Stimulated activated CD8-positive, alpha-beta memory T cell treated with anti-CD3 and anti-CD28 coated beads, Interleukin-4, amount 100 ng/mL, for 1 hour (primary cell): ENCODE measurements at places on chromosomes 16 and 17.

DNA sequence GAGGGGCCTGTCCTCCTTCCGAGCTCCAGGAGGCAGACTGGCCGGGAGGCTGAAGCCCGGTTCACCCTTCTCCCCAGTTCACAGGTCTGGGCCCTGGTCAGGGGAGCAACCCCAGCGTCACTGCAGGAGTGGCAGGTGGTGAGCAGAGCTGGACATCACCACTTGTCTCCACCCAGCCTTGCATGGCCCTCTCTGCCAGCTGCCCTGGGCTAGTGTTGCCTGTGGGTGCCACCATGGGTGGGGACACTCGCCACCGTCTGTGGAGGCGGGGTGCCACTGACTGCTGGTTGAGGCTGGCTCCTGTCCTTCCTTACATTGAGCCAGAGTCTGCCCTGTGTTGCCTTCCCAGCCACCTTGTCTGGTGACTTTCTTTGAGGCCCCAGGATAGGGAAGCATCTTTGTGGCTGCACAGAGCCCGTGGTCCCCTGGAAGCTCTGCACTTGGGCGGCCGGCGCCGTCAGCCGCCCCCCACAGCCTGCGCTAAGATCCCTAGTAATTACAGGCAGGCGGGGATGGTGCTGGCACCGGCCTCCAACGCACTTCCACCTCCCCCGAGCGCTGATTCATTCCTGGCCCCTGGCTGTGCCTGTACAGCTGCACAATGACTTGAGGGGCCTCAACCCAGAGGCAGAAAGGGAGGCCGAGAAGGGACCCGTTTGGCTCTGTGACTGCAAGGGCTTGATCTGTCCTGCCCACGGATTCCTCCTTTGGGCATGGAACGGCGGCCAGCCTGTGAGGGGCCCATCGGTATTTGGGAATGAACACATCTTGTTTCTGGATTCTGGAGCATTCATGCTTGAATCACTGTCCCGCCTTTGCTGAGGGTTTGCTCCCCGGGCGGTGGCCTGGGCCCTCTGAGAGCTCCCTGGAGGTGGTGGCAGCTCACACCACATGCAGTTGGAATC lies 5.2 kb downstream of the BAIAP2 start:
- no peak for DNase-seq

- no peak for DNase-seq
Measured at GRCh38 chr16:24493821-24494220, 45.5 kb upstream of the RBBP6 start.

DNA sequence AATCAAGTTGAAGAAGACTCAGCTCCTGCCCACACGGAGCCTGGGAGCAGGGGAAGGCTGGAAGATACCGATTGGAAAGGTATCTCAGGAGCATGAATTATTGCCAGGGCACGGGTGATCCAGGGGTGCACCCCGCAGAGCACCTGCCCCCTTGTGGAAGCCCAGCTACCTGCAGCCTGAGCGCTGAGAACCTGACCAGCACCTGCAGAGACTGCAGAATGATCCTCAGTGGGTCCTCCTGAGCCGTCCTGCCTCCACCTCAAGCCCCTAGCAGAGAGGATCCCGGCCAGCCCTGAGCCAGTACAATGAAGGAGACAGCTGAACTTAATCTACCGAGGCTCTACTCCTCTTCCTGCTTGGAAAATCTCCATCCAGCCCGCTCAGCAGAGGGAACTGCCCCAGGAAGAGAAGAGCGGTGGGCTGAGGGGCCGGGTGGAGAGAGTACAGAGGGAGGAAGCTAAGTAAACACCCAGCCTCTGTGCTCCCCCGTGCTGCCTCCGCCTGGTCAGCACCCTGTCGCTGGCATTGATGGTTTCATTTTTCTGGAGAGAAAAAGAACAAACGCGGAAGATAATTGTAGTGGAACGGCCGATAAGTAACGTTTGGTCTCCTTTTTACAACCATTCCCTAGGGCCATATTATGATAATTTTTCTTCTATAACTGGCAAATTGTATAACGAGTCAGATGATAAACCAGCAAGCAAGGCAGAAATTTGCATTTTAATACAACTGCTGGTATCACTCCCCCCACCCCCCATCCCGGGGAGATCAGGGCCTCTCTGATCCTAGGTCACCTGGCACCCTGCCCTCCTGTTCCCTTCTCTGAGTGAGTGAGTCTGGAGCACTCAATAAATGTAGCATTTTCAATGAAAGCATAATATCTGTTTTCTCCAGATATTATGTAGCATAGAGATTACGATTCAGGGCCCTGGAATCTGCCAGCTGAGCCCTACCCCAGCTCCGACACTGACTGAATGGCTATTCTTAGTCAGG lies 204.5 kb upstream of the RPL38 start:
- DNase-seq: peak; percentile 10

DNA sequence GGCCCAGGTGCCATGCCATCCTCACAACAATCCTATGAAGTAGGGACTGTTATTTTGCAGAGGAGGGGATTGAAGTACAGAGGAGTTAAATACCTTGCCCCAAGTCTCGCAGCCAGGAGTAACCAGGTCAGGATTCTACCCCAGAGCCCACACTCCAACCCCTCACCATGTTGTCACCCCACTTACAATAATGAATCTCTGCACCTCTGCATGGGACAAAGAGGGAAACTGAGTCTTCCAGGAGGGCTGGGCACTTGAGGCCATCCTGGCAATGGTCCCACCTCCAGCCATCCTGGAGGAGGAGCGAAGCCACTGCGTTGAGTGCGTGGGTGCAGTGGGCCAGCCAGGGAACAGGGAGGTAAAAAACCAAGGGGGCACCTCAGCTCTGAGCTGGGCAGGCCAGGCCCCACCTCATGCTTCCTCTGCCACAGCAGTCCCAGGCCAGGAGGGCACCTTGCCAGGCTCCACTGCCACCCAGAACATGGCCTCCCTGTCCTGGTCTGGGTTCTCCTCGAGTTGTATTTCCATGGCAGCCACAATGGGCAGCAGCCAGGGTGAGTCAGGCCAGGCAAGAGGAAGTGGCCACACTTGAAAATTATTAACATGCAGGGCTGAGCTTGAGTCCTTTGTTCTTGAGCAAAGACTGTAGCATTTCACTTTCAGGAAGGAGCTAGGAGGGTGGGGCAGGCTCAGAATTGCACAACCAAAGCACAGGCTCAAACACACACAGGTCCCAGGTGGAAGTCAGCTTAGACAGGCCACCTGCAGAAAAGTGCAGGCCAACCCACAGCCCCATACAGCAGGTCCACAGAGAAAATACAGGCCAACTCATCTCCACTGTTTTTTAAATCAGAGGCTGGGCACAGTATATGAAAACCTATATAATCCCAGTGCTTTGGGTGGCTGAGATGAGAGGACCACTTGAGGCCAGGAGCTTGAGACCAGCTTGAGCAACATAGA lies 52.1 kb downstream of the CUEDC1 start:
- no peak for DNase-seq

DNA sequence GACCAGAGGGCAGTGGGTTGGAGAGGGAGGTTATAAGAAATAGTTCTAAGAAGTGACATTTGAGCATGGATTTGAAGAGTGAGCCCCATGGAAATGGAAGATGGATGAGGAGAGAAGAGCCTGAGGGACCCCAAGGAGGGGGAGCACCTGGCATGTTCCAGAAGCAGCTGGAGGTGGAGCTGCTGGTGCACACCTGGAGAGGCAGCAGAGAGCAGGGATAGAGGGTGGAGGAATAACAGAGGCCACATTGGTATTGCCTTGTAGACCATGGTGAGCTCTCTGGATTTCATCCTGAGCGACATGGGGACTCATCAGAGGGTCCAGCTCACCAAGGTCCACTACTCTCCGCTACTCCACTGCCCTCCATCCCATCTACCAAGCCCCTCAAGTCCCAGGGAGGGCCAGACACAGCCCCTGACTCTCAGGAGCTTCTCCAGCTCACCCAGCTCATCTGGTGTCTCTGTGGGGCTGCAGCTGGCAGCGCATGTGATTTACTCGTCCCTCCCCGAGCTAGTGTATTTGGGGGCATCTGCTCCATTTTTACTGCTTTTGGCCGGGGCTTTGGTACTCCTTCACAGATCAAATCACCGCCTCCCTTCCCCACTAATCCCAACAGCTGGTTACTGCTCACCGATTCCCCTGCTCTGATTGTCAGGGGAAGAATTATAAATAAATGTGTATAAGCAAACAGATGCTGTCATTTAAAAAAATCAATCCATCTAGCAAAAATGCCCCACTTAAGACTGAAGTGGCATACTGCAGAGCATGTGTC lies 22.1 kb upstream of the KDM8 start:
- DNase-seq: no peak

DNA sequence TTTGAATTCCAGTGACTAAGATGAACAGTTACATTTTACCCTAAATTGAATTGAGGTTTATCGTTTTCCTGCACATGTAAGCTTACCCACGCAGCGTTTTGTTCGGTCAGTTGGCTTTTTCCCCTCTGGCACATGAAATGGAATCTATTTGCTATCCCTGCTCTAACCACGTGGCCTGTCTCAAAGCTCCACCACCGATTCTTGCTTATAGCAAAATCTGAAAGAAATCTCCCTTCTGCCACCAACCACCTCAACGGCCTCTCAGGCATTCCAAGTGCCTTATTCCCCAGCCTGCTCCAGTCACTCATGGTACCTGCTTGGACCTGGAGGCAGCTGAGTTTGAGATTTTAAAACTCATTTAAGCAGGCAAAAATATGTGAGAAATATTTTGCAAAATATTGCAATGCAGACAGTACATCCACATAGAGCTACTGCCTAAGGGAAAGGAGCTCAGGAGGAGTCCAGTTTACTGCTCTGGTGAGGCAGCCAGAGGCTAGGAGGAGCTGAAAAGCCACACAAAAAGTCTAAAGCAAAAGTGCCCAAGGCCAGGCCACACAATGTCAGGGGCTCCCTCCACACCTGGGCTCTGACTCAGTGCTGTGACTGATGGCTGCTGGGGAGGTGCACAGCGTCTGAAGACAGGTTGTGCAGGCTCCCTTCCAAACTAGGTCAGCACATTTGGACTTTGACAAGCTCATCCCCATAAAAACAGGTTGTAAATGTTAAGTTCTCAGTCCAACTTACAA lies 26.4 kb downstream of the ARHGAP17 start:
- no peak for DNase-seq

DNA sequence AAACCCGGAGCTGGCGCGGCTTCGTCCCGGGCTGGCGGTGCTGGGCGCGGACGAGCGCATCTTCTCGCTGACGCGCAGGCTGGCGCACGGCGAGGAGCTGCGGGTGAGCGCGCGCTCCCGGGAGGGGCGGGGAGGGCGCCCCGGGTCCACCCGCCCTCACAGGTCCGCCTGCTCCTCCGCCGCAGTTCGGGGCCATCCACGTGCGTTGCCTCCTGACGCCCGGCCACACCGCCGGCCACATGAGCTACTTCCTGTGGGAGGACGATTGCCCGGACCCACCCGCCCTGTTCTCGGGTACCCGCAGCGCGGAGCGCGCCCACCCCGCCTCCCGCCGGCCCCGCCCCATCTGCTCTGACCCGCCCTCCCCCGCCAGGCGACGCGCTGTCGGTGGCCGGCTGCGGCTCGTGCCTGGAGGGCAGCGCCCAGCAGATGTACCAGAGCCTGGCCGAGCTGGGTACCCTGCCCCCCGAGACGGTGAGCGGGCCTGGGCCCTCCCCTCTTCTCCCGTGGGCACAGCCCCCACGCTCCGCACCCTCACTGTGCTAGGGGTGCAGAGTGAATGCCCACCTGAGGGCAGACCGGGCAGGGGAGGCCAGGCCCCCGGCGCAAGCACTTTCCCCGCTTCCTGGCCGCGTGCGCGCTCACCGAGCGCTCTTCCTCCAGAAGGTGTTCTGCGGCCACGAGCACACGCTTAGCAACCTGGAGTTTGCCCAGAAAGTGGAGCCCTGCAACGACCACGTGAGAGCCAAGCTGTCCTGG lies 1.4 kb downstream of the HAGHL start:
- peak; percentile 33 for DNase-seq

- DNase-seq: no peak
Measured at GRCh38 chr17:77373299-77374169, 232.8 kb downstream of the SEC14L1 start.

DNA sequence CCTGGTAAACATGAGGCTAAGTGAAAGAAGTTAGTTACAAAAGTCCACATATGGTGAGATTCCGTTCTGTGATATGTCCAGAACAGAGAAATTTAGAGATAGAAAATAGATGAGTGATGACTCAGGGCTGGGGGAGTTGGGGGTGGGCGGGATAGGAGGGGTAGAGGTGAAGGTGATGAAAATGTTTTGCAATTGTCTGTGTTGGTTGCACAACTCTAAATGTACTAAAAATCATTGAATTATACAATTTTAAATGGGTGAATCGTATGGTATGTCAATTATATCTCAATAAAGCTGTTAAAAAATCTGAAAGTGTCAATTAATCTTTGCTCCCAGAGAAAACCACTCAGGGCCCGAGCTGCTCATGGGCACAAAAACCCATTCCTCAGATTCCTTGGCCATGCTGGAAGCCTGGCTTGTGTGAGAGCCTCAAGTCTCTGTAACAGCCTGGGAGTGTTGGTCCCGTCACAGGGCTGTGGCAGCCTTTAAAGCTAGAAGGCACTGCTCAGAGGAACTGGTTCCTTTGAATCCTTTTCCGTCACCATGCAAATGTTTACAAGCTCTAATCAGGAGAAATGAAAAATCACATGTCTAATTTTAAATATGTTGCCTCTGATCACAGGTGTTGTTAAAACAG lies 225.3 kb downstream of the WWOX start:
- DNase-seq: no peak

GRCh38 chr17:82475458-82475857 lies 16.9 kb downstream of the NARF start:
- DNase-seq: no peak

DNA sequence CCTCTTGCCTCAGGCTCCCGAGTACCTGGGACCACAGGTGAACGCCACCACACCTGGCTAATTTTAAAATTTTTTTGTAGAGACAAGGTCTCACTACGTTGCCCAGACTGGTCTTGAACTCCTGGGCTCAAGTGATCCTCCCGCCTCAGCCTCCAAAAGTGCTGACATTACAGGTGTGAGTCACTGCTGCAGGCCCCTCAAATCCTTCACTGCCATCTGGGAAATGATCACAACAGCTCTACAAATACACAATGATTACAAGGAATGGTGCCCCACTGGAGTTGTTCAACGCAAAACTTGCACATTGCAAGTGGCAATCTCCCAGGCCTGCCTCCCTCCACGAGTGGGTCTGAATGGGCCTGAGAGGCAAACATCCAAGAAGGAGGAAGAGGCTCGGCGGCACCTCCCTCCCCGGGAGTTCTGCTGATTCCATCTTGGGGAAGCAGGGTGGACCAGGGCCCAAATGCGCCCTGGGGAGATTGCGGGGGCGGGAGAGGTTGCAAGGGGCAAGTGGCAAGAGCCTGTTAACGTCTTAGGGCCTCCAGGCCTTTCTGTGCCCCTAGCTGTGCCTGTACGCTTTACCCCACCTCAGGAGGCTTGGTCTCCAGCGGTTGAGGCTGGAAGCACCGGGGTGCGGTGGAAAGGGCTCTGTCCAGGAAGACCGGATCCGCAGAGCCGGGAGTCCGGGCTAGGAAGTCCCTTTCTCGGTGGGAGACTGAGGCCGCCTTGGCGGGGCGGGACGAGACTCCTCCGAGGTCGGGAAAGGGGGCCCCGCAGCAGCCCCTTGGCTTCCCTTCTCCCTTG lies 656 bp upstream of the IGFBP4 start:
- no peak for DNase-seq

GRCh38 chr16:2950773-2951172 lies 13.3 kb upstream of the KREMEN2 start:
- DNase-seq: no peak
